Stimulated activated CD8-positive, alpha-beta memory T cell treated with anti-CD3 and anti-CD28 coated beads, Interleukin-4, amount 100 ng/mL, for 4 hours (primary cell): ENCODE measurements at places on chromosomes 6 and 20.

DNA sequence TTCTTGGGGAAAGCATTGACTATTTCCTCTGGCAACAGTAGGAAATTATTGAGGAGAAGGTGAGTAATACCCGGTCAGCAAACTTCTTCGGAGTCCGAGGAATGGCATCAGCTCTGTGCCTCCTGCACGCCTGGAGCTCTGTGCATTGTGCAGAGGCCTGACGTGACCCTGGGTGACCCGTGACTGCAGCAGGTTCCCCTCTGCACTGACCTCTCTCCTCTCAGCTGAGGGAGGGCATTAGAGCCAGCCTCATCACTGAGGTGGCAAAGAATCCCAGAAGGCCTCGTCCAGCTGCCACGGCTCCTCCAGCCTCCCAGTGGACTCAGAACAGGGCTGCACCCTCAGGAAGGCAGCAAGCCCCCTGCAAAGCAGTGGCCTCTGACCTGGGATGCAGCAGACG lies 502.9 kb downstream of the CD83 start:
- no peak for DNase-seq

DNA sequence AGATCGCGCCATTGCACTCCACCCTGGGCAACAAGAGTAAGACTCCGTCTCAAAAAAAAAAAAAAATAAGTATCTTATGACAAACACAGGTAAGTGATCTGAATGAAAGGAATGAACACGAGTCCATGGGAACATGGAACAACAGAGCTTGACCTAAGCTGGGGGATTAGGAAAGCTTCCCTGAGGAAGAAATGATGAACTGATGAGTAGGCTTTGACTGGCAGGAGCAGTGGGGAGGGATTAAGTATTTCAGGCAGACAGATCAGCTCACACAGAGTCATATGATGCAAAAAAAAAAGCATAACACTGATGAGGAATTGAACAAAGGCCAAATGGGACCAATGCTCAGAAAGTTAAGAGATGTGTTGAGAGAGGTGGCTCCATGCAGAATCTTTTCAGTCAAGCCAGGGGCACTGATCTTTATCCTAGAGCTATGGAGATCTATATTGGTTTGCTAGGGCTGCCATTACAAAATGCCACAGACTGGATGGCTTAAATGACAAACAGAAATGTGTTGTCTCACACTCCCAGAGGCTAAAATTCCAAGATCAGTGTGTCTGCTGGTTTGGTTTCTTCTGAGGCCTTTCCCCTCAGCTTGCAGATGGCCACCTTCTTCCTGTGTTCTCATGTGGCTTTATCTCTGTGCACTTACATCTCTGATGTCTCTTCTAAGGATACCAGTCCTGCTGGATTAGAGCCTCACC lies 85.6 kb downstream of the ANKRD6 start:
- no peak for DNase-seq

GRCh38 chr6:32164295-32164694 lies at the start of gene EGFL8:
Gene EGFL8 (plus strand): TSS chr6:32164595. CDS start chr6:32166166, 1,571 bp downstream.
- DNase-seq, result no peak

GRCh38 chr20:46700481-46700880 lies 9.0 kb upstream of the SLC2A10 start:
- DNase-seq, result no peak

- no peak for DNase-seq
Measured at GRCh38 chr20:47027042-47027441, 132.4 kb downstream of the EYA2 start.

- DNase-seq, result no peak
Measured at GRCh38 chr6:121504227-121504626, 68.8 kb downstream of the GJA1 start.

GRCh38 chr6:31567531-31568370 lies 4.3 kb upstream of the LTA start:
- no peak for DNase-seq

DNA sequence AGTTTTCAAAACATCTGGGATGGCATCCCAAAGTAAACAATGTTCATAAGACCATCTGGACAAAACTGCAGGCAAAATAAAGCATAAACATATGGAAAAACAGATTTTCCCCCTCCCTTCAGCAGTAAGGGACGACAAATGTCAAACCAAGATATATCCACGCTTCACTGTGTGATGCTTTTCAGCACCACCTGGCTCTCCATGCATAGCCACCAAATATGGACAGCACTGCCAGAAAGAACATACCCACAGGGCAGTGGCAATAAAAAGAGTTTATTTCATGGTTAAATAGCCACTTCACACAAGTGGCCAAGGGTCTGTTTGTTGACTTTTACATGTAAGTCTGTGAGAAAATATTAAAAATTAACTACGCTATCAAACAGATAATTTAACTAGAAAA lies 23.1 kb downstream of the USP45 start:
- no peak for DNase-seq

DNA sequence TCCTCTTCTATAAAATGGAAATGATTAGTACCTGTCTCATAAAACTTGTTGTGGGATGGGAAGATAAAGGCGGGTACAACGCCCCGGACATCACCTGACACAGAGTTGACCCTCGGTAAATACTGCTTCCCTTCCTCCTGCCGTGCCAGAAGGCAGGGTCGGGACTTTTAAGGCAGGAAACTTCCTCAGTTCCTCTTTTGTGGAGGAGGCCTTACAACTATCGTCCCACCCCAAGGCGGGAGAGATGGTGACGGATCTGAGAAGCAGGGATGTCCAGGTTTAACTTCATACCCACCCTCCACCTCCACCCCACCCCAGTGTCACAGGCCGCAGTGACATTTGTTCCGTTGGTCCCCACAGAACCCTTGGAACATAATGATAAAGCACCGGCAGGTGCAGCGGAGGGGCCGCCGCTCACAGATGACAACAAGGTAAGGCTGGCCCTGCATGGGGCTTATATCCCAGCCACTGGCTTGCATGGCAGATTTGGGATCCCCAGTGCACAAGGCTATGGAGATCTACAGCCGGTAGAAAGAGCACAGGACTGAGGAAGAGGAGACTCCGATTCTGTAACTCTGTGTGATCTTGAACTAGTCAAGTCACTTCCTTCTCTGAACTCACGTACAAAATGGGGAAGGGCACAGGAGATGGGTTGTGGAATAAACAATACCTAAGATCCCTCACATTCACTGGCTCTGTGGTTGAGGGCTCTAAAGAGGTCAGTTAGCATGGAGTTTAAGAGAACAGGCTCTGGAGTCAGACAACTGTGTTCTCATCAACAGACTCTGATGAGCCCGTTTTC lies 764 bp downstream of the DNTTIP1 start:
- no peak for DNase-seq

DNA sequence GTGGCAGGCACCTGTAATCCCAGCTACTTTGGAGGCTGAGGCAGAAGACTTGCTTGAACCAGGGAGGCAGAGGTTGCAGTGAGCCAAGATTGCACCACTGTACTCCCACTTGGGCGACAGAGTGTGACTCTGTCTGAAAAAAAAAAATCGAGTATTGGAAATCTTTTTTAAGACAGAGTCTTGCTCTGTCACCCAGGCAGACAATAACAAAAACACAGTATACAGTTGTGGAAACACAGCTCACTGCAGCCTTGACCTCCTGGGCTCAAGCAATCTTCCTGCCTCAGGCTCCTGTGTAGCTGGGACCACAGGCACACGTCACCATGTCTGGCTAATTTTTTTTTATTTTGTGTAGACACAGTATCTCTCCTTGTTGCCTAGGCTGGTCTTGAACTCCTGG lies 15.0 kb downstream of the NANP start:
- no peak for DNase-seq

GRCh38 chr6:140379919-140380318 lies 1005.5 kb upstream of the CITED2 start:
- no peak for DNase-seq

DNA sequence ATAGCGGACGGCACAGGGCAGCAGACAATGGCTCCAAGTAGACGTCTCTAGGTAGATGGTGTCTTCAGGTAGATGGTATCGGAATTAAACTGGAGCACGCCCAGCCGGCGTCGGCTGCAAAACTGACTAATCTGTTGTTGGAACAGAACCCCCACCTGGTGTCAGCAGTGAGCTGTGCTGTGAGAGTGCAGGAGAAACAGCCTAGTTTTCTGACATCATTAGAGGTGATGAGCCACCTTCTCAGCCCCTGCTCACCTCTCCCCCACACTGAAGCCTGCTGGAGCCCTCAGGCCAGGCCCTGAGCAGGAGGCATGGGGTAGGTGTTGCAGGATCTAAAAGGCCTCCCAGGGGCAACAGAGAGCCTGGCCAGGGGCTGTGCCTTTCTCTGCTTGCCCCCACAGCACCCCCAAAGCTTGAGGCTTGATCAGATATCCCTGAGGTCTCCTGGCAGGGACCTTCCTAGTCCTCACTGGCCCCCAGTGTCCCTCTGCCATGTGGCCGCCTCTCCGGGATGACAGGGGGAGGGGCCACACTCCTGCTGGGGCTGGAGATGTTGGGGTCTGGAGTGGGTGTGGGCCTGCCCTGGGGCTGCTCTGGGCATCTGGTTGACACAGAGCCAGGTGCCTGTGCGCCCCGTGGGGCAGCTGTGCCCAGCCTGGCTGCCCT lies 6.9 kb upstream of the HELZ2 start:
- DNase-seq, result peak; percentile 53
